Stimulated activated naive CD8-positive, alpha-beta T cell treated with anti-CD3 and anti-CD28 coated beads, Interleukin-15, amount 100 ng/mL, for 72 hours (primary cell): ENCODE measurements at places on chromosomes 7 and 10.

DNA sequence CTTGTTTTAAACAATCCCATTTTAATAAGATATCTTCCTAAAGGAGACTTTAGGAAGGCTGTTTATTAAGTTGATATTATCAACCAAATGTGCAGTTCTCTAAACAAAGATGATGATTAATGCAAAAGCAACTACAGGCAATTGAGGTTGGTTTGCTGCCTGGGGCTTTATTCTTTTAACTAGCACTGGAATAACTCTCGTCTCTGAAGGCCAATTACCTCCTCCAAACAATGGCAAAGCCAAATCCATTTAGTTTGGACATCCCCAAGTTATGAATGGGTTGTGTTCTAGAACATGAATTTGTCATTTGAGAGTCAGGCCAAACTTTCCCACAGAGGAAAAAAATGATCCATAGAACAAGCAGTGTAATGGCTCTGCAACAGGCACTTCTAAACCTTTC, 114.1 kb downstream of the SLC16A9 start:
- no peak for DNase-seq

DNA sequence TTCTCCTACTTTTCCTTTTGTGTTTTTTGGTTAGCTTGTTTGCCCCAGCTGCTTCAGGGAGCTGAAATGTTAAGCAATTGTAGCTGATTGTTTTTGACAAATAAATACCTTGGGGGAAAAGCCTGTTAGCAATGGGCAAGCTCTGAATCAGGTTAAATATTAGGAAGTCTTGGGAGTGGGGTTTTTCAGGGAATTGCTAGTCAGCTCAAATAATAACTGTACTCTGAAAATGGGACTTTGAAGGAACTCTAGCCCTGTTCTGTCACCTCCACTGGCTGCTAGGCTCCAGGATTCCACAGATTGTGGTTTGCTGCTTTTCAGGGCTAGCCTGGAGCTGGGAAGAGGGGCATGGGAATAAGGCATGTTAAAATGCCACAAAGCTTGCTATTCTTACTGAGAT, 39.5 kb downstream of the ADK start:
- no peak for DNase-seq

GRCh38 chr7:47663213-47663612, 81.3 kb upstream of the TNS3 start:
- no peak for DNase-seq

DNA sequence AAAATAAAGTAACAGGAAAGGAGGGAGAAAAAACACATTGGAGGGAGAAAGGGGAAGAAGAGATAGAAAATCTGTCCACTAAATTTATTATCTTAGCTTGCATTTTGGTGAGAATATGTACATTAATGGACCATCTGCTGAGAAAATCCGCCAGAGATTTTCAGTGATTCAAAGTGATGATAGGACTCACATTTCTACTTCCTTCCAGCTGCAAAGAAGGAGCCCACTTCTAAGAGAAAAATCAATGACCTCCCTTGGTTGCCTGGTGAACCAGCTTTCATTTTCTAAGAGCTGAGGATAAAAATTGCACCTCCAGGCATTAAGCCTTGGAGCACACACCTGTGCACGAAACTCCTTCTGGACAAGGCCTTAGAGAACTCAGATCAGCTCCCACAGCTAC, 404.3 kb downstream of the SFMBT2 start:
- no peak for DNase-seq

- no peak for DNase-seq
Observed at GRCh38 chr10:82041018-82041417, 166.0 kb downstream of the NRG3 start.
